ENCODE measurements at places on chromosomes 6 and 20.
A peak's percentile ranks its signal among the peaks of the same experiment; 100 is the strongest.

GRCh38 chr6:35916056-35916455 is 4.8 kb downstream of the SRPK1 start:
- no peak for DNase-seq

DNA sequence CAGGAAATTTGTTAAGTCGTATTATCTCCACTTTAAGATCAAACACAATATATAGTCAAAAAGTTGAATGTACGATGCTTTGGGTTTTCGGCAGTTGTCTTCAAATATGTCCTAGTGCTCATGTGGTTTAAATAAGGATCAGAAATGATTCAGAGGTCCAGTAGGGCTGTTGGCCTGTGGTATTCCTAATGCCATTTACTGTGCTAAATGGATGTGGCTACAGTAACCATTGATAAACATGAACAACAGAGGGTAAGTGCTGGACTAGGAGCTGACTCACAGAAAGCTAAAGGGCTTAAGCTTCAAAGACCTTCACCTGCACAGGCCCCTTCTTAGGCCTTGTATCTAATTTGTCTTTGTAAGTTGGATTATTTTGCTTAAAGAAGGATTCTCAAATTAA is 80.5 kb upstream of the TPD52L1 start:
- DNase-seq, result no peak

DNA sequence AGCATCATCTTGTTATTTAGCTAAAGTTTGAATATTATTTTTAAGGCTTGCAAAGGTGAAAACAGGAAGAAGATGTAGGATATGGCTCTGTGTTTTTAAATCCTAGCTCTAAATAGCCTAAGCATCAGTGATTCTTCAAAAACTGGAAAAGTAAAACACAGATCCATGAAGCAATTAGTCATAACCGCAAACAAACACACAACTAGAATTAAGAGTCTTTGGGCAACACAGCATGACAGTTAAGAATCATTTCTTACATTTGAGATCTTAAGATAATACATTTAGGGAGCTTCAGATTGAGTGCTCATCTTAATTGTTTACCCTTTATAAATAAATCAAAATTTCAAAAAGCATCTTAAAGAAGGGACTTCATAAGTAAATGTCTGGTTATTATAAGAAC is 115.8 kb upstream of the MAP7 start:
- no peak for DNase-seq

GRCh38 chr6:26031151-26031594 is 56.1 kb upstream of the HFE start:
- no peak for DNase-seq

DNA sequence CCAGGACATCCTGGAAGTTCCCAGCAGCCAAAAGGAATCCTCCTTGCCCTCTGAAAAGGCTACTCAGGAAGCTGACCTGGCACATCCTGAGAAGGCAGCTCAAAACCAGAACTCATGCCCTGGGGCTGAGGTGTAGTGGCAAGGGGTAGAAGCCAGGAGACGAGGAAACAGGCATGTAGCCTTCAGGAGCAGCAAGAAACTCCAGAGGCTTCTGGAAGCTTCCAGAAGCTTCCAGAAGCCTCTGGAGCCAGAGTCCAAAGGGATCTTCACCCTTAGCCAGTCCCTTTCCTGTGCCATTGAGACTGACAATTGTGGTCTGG is 43.9 kb downstream of the BMP7 start:
- DNase-seq, result no peak

GRCh38 chr6:152267967-152268845 is 369.0 kb downstream of the SYNE1 start:
- DNase-seq, result no peak

DNA sequence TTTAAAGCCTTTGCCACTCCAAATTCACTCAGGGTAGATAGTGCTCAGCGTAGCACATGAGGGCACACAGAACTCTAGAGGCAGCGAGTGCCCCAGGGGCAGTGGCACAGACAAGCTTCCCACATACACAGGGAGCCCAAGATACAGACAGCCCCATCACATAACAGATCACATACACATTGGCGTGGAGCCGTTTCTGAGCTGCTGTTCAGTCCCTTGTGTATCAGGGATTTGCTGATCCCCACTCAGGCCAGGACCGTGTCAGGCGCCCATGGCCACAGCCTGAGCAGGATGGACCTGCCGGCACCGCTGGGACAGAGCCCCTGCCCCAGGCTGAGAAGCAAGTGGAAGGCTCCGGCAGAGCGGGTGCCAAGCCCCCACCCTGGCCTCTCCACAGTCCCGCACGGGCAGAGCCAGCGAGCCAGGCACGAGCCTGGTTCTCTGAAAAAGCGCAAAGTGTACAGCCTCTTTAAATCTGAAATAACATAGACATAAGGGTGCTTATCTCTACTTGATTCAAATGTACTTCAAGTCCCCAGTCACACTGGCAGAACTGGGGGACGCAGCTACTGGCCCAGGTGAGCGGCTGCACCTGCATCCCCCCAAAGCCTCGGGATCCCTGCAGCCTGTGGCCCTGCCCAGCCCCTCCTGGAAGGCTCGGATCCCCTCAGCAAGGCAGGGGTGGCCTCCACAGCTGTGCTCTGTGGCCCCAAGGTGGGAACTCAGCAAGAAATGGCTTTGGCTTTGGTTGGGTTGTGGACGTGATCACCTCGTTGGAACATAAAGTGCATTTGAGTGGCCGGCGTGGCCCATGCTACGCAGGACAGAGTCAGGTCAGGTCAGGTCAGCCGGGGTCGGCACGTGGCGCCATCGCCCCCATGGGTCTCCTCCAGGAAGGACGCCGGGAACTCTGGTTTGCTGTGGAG is 231.3 kb downstream of the ERMARD start:
- no peak for DNase-seq

DNA sequence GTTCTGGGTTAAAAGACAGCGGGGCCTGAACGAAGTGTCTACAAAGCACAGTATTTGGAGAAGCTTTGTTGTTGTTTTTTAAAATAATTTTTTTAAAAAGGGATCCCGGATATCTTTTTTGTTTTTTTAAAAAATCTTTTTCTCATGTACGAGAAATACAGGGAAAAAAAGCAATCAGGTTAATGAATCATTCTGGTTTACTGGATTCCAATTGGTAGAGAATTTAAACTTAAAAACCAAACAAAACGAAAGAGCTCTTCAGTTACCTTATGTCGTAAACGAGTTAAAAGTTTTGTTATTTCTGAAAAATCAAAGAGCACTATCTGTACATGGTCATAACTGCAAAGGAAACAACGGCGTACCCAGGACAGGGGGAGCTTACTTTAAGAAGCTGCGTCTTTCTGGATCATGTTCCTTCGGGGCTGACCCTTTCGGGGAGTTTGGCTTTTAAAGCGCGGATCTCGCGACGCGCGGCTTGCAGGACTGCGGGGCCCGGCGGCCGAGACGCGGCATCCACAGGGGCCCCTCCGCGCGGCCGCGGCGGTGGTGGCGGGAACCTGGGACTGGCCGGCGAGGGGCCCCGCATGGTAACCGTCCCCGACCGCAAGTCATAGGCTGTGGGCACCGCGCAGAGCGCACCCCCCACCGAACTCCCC is 927 bp downstream of the IL20RA start:
- peak; percentile 59 for DNase-seq

DNA sequence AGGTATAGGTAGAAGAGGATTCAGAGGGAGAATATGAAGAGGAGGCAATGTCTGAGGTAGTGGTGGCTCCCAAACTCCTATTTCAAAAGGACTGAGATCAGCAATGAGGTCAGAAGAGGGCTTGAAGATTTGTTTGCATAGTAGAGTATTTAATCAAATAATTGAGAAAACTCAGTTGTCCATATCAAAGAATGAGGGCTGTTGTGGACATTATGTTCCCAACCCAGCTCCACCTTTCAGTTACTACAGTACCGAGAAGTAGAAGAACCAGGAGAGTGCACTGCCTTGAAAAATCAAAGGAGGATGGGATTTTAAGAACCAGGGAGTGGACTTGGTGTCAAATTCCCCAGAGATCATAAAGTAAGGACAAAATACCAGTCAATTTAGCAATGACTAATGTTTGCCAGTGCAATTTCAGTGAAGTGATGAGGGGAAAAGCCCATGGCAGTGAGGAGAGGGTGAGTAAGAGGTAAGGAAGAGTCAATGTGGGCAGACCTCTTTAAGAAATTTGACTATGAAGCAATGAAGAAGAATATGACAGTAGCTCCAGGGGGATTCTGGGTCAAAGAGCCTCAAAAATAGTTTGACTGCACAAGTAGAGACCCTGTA is 382.4 kb downstream of the PKHD1 start:
- DNase-seq, result no peak

DNA sequence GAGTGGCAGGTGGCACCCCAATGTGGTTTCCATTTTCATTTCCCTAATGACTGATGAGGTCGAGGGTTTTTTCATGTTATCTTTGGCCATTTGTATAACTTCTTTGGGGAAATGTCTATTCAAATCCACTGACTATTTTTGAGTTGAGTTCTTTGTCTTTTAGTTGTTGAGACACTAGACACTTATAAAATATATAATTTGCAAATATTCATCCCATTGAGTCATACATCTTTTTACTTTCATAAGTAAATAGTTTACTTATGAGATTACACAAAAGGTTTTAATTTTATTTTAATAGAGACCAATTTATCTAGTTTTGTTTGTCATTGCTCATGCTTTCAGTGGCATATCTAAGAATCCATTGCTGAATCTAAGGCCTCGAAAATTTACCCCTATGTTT is 49.5 kb downstream of the THBS2 start:
- no peak for DNase-seq

DNA sequence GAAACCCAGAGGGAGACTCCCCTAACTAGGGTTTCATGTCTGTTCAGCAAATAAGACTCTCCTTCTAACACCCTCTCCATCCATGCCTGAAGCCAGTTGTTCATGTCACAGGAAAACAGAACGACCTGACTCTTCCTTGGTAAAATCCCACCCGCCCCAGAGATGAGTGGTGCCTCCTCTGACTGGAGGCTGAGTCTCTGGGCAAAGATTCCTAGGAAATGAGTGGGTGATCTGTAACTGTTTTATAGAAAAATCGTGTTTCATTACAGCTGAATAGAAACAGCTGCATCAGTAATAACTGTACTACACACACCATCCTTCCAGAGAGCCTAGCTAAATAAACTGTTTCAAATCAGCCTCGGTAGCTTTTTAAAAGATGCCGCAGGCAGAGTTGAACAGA is 37.4 kb upstream of the MRPS10 start:
- DNase-seq, result no peak

DNA sequence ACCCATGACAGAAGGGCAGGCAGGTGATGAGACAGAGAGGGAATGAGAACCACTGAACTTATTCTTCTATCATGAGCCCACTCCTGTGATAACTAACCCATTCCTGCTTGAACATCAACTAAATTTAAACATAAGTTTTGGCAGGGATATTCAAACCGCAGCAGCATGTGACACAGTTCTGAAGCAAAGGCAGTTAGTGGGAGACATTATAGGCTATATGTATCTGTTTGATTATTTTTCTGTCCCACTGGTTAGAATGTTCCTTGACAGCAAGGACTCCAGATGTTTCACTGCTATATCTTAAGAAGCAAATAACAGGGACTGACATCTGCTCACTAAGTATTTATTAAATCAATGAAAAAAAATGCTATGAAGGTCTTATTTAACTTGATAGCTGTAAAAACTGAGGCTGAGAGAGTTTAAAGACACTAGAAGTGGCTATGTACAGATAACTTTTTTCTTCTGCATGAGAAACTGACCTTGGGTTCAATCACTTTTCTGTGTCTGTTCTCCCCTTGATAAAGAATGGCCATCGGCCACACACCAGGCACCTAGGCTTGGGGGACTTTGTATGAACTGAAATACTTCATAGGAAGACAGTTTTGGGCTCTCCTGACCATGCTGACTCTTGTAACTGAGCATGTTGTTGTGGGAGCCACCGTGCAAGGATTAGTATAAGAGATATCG is 90.9 kb downstream of the CEP162 start:
- no peak for DNase-seq

GRCh38 chr6:53917464-53917842 is 122.6 kb downstream of the LRRC1 start:
- DNase-seq, result no peak

GRCh38 chr20:17590245-17590644 is 20.4 kb downstream of the DSTN start:
- no peak for DNase-seq

GRCh38 chr6:151765444-151765886 is 42.0 kb upstream of the ESR1 start:
- DNase-seq, result peak; percentile 50

GRCh38 chr20:62142252-62143080 is 728 bp downstream of the PSMA7 start:
- peak; percentile 65 for DNase-seq

DNA sequence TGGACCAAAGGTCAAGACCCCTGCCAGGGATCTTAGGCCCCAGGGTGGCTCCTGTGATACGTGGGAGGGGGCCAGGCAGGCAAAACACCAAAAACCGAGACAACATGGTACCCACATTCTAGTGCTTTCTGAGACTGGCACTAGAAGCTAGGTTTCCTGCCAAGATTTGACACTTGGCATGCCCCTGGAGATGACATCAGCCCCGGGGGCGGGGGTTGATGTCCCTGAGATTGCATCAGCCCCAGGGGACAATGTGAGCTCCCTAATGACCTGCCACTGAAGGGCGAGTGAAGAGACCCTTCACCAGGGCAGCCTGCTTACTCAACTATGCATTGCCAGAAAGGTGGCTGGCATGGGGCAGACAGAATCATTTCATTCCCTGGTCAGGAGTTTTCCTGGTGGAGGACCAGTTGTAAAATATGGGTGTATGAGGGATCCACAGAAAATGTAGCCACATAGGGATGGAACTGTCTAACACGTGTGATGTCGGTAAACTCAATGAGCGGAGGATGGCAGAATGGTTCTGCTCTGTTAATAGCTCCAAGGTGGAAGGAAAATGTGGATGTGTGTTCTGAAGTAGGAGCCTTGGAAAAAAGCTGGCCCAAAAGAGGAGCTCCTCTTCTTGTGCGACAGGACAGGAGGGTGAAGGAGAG is 219.7 kb downstream of the UNC5CL start:
- peak; percentile 25 for DNase-seq

- no peak for DNase-seq
These were observed 61.1 kb downstream of the RIN2 start for GRCh38 chr20:19819149-19819548.

DNA sequence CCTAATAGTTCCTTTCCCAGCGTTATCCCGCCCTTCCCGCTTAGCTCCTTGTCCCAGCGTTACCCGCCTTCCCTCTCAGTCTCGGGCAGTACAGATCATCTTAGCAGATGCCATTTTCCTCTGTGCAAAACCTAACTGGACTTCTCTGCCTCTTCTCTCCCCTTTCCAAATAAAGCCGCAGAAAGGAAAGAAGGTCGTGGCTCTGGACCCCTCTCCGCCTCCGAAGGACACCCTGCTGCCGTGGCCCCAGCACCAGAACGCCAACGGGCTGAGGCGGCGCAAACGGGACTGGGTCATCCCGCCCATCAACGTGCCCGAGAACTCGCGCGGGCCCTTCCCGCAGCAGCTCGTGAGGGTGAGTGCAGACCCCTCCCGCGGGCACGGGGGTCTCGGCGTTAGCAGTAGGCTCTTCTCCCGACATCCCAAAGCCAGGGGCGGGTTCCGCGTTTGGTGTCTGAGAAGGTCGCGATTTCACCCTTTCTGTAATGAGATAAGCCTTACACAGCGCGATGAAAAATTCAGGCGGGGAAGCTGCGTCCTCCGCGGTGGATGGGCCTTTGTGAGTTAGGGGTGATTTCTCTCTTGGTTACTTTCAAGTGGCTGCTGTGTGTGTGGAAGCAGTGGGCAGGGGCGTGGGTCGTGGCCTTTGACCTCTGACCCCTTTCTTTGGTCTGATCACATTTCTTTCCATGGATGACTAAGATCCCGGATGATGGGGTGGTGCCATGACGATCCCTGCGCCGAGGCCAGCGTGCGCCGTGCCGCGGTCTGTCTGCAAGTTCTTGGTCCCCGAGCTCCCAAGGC is 292.7 kb downstream of the TAF4 start:
- no peak for DNase-seq

GRCh38 chr6:32668226-32668747 is 1.8 kb upstream of the HLA-DQB1 start:
- DNase-seq, result no peak

GRCh38 chr6:2741756-2742155 is 9.0 kb downstream of the MYLK4 start:
- DNase-seq, result no peak

Measured in ecto neural progenitor cell (in vitro differentiated cells).